ENCODE measurements at places on chromosomes 3 and 15.

GRCh38 chr3:132256989-132257388, 60.2 kb upstream of the ACP3 start:
- DNase-seq, result no peak

DNA sequence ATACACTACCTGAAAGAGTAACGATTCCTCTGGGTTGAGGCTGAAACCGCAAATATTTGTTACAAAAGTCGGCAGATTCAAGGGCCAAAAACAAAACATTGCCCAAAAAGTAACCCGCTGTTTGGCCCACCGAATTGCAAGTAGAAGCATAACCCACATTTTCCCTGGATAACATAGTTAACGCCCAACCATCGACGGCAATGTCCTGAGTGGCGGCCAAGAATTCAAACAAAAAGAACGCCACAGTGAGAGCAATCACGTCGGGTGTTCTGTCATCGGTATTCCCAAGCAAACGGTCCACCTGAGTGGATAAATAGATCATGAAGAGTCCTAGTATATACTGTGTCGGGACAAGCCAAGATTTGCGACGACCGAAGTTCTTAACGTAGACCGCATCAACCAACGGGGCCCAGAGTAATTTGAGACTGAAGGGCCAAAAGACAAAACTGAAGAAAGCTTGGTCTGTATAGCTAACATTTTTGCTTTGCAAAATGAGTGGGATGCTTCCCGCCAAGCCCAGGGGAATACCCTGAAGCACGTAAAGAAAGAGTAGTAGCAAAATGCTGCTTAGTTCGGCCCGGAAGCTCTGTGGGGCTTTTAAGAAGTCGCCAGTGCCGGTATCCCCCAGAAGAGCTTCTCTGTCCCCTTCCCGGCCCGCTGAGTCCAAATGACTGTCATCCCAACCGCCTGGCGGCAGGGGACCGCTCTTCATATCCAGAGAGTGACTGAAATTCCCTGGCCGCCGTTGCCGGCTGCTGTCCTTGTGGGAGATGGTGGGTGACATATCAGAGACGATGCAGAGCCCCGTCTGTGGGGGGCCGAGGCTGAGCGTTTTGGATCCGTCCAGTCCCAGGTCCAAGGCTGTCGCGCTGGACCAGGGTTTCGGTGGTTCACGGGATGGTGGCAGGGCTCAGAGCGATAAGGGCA, 750 bp downstream of the SLC33A1 start:
- no peak for DNase-seq

- no peak for DNase-seq
Observed at GRCh38 chr15:78216276-78217104, 17.9 kb downstream of the ACSBG1 start.

- DNase-seq, result no peak
Observed at GRCh38 chr15:81085898-81086297, 48.2 kb upstream of the CFAP161 start.

DNA sequence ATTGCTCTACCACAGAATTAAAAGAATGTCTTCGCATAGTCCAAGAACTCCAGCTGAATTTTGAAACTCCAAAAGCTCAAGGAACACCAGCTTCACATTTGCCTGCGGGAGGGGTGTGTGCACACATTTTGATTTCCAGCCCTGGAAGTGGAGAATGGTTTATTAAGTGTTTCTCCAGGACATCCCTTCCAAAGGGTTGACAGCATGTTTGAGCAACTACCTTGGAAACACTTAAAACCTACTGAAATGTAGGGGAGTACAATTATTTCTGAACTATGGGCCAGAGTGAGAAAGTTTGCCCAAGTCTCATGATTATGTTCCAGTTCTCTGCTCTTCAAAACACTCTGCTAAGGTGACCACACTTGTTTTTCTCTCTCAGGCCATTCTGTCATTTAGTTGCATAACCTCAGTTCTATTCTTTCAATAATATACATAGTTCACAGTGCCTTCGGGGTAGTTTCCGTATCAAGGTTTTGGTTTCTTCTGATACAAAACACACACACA, 7.9 kb downstream of the ACP3 start:
- no peak for DNase-seq

GRCh38 chr3:64958199-64958843, 270.5 kb upstream of the ADAMTS9 start:
- no peak for DNase-seq

GRCh38 chr3:148232389-148232788, 465.3 kb upstream of the AGTR1 start:
- DNase-seq, result no peak

Data from D721Med (cell line).